ENCODE measurements at places on chromosomes 2 and 18. TPM values are rescaled to one million over a fixed set of nuclear protein-coding genes. Genes with fewer than 3 reads are reported as not detected.
A peak's percentile ranks its signal among the peaks of the same experiment; 100 is the strongest.

- no peak for DNase-seq
These were observed 170.5 kb downstream of the TGIF1 start for GRCh38 chr18:3620146-3621119.

- DNase-seq = no peak
These were observed 1.4 kb upstream of the ATP8B1 start for GRCh38 chr18:57804557-57804956.

DNA sequence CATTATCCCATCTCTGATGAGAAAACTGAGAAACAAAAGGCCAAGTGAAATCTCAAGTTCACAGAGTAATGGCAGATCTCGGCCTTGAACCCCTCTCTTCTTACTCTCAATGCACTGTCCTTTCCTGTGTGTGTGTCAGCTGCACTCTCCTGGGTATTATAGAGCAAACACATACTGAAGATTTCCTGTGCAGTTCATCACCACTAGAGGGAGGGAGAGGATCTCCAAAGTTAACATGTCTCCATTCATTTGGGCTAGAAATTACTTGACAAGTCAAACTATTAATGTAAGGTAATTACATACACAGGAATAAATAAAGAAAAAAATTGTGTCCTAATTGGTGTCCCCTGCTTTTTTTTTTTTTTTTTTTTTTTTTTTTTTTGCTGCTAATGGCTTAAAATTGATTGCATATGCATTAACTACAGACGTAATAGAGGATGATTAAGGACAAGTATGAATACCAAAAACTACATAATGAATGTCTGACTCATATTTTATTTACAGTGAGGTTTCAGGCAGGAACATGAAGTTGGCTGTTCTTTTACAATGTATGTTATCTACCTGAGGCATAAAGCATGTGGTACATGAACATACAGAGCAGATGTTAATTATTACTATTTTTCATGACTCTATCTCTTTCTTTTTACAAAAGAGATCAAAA lies 269.2 kb downstream of the NYAP2 start:
- DNase-seq = peak; percentile 14

DNA sequence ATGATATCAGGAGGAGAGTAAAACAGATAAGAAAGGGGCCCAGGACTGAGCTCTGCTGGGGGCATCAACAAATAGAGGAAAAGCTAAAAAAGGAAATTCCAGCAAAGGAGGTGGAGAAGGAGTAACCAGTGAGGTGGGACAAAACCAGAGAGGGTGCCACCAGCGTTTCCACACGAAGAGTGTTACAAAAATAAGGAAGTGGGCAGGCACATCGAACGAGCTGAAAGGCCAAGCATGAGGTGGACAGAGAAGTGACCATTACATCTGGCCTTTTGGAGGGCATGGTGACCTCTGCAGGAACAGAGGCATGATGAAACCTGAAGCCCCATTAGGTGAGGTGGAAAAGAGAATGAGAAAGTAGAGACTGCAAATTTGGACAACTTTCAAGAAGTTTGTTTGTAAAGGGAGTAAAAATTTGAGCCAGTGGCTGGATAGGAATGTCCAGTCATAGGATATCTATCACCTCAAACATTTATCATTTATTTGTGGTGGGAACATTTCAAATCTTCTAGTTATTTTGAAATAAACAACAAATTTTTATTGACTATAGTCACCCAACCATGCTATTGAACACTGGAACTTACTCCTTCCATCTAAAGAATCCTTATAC lies 18.4 kb upstream of the VIT start:
- DNase-seq = no peak

GRCh38 chr2:119208791-119209203 lies 14.8 kb upstream of the STEAP3 start:
- no peak for DNase-seq

DNA sequence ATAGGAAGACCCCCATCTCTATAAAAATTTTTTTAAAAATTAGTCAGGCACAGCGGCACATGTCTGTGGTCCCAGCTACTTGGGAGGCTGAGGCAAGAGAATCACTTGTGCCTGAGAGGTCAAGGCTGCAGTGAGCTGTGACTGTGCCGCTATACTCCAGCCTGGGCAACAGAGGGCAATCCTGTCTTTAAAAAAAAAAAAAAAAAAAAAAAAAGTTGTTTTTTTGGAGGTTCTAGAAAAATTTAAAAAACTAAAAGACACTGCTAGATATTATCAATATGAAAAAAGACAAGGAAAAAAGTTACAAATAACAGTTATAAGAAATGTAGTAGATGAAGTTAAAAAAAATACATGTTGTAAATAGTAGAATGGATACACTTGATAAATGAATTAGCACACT lies 56.1 kb upstream of the C2orf15 start:
- peak; percentile 40 for DNase-seq

DNA sequence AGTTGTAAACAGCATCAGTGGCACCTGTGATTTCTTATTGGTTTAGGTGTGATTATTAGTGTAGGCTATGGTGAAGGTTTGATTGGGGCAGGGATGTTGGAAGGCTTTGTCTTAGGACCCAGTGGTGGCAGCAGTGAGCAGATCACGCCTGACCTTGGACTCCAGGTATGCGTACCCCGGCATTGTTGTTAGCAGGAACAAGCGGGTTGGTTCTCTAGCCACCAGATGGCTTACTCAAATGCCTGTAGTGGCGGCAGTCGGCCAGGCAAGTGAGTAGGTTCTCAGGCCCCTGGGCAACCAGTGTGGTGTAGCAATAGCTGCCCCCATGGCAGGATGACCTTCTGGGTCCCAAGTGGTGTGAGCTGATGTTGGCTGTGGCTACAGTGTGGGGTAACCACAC lies 558.3 kb downstream of the KCNJ3 start:
- no peak for DNase-seq

- no peak for DNase-seq
These were observed 118.2 kb upstream of the SEC11C start for GRCh38 chr18:59021500-59021899.

DNA sequence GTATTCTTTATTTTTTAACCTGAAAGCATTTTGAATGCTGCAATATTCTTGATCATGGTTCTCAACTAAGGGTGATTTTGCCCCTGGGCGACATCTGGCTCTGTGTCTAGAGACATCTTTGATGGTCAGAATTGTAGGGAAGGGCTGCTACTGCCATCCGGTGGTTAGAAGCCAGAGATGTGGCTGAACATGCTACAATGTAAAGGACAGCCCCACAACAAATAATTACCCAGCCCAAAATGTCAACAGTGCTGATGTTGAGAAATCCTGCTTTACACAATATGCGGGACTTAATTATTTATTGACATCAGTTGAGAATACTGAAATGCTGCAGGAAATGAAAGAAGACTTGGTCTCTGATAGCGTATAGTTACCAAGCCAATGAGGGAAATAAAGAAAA lies 37.5 kb upstream of the SERPINB2 start:
- DNase-seq = peak; percentile 43

DNA sequence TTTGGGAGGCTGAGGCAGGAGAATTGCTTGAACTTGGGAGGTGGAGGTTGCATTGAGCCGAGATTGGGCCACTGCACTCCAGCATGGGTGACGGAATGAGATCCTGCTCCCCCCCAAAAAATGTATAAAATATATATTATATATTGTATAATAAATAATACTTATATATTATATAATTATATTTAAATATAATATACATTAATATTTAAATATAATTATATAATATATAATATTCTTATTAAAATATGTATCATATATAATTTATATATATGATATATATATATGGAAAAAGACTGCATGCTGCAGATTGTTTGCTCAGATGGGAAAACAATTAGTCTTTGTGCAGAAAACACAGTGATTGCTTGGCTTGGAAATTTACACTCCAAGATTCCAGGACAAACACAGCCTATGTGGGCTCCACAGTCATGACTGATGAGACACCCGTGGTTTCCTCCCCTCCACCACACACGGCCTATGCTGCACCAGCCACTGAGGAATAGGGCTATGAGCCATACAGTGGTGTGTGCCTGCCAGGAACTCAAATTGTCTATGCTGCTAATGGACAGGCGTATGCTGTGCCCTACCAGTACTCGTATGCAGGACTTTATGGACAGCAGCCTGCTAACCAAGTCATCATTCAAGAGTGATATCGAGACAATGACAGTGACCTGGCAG lies 30.0 kb downstream of the PMAIP1 start:
- DNase-seq = peak; percentile 45

- DNase-seq = peak; percentile 70
These were observed 31.5 kb downstream of the TRABD2A start for GRCh38 chr2:84849271-84849952.

GRCh38 chr18:12589448-12589847 lies 68.5 kb downstream of the SPIRE1 start:
- DNase-seq = no peak

DNA sequence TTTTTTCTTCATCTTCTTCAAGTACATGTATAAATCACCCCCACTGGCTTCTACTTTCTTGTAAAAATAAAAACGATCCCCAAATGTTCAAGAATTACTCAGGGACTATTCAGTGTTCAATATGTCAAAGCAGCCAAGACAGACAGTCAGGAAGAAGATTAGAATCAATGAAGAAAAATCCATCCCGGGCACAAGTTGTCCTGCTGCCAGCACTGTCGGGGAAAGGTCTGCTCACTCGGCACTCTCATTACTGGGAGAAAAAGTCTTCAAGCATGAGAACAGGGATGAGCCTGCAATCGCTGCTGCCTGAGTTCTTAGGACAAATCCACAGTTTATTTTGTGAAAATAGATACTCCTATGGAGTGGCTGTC lies 482.8 kb upstream of the KLHL29 start:
- DNase-seq = no peak

DNA sequence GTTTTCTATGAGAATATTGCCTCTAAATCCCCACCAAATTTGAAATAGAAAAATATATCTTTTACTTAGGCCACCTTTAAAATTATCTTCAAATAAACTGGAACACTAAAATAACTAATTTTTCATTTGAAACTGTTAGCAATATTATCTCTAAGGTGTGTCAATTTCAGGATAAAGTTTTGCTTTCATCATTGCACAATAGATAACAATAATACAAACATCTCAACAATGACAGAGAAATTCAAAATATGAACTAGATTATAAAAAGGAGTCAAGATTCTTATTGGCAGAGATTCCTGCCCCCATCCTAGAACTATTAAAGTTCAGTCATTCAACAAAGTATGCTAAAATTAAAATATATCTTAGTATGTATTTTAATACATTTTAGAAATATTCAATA lies 117.9 kb downstream of the SCN9A start:
- DNase-seq = no peak

- DNase-seq = no peak
These were observed 39.4 kb downstream of the CPO start for GRCh38 chr2:206978746-206979145.

GRCh38 chr2:16154501-16155280 lies 214.3 kb downstream of the MYCN start:
- no peak for DNase-seq

DNA sequence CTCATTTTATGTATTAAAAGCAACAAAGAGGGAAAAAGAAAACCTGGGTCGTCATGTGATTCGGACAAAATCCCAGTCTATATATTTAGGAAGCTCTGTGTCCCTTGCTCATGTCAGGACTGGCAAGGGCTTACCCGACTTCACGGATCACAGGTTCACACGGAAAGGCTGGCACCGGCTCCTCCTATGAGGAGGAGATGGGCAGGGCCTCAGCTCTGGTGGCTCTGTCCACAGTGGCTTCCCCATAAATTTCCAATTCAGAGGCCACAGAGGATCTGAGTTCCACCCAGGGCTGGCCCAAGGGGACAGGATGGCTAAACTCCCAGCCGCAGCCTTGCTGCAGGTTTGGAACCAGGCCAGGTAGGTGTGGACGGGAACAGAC lies 186.8 kb downstream of the BCL2 start:
- no peak for DNase-seq

DNA sequence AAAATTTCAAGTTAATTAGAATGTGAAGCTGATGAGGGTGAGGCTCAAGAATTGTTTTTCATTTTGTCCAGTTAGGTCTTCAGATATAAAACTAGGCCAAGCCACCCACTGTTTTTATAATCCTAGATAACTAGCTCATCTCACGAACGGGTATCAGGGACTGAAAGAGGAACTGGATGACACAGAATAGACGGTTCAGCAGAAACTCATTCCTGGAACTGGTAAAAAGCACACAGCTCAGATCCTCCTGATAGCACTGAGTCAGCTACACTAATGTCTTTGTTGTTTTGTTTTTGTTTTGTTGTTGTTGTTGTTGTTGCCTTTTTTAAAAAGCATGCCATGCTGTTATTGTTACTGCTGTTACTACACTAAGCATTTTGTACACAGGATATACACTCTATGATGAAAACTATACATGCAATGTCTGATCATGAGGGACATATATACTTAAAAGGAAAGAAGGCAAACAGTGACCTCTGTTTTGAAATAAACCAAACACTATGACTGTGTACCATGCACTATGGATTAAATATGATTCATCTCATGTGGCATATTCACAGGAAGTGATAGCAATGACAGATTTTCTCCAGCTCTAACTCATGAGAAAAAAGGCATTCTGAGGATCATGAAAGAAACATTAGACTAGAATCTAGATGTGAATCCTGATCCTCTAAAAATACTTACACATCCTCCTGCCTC lies 437.6 kb downstream of the NCKAP5 start:
- no peak for DNase-seq

DNA sequence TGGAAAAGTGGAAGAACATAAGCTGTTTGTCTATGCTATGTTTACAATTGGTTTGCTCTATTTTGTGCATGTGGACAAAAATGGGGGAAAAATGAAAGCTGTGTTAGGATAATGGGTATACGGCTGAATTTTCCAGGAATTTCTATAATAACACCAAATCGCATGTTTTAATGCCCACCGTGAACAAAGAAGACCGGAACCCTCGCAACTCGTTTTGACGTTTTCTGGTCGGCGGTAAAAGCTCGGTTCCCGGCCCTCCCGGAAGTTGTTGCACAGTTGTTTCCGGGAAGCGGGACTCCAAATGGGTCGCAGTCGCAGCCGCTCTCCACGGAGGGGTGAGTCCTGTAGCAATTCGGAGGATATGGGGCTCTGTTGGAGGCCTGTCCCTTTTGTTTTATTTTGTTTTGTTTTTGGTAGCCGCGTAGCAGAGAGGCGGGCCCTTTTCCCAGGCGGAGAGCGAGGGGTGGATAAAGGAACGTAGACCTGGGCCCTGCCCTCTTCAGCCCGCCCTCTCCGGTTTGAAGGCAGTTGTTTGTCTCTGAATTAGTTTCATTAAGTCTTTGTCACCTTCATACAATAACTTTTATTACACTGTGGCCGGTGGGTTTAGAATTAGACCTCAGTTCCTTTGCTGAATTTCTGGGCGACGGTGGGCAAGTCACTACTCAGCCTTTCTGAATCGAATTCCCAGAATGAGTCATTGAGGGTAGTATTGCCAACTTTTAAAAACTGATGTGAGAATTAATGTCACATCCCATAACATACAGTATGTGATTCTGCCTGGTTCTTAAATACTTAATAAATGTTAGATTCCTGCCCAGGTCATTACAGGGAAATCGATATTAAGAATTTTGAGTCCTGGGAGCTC lies at the start of gene SNRNP27:
Gene SNRNP27, plus strand, starts transcription at position 273 of the 868 bp plus-strand sequence. Its CDS starts 29 bp downstream, at position 302.
- peak; percentile 89 for DNase-seq

GRCh38 chr2:210517264-210517663 lies 39.1 kb upstream of the CPS1 start:
- DNase-seq = no peak

The CCL20 gene
- 7.9 TPM for total RNA-seq

The HRH4 gene
- total RNA-seq = 0.26 TPM

The POTEI gene
- not detected for total RNA-seq

The CMPK2 gene
- total RNA-seq = 8.7 TPM

The SLC1A4 gene
- total RNA-seq = 16.7 TPM

The LHCGR gene
- not detected for total RNA-seq

The CRYBA2 gene
- not detected for total RNA-seq

The ANO7 gene
- 2.4 TPM for total RNA-seq

The SMIM21 gene
- total RNA-seq = not detected

The ADD2 gene
- 26.9 TPM for total RNA-seq

The SERPINB12 gene
- not detected for total RNA-seq

The DLGAP1 gene
- total RNA-seq = not detected

The LIPG gene
- 0.79 TPM for total RNA-seq

The COLEC12 gene
- total RNA-seq = not detected

Measured in activated CD4-positive, alpha-beta T cell treated with anti-CD3 and anti-CD28 coated beads for 36 hours (primary cell).